Activated T-helper 2 cell treated with anti-CD3 and anti-CD28 coated beads, Interferon-gamma antibody, Interleukin-2, Interleukin-4, amounts not matched to agents 10 μg/mL and 5 μg/mL and 100 μg/mL, durations not matched to agents 14 hours and 24 hours and 36 hours (primary cell): ENCODE measurements at places on chromosomes 1 and 21.
A peak's percentile ranks its signal among the peaks of the same experiment; 100 is the strongest.

DNA sequence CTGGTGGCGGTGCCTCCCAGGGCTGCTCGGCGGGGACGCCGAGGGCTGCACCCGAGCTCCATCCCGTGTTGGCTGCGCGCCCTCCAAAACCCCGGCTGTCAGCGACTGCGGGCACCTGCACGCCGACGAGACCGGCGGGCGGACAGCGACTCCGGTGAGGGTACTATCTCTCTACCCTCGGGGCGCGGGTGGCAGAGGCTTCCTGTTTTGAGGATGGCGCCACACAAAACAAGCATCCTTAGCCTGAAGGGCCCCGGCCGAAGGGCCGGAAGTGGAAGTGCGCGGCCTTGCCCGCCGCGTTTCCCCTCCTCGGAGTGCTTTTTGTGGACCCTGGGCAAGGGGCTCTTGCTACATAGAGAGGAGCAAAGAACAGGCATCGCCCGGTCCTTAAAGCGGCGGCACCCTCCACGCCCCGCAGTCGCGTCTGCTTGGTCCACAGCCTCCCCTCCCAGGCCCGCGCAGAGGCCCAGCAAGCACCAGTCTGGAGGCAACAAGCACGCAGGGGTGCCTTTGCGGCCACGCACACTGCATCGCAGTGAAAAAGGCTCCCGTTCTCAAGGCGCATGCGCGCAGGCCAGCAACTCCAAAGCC lies 561 bp upstream of the COQ8A start:
- H3K27ac ChIP-seq: peak overlapping the region; percentile 96
- peak; percentile 67 for DNase-seq
- H3K27me3 ChIP-seq: no peaks in the 10 kb centered on the region
- H3K4me3 ChIP-seq: peak overlapping the region; percentile 87
- H3K36me3 ChIP-seq: peaks cover 22% of the 10 kb centered on the region

DNA sequence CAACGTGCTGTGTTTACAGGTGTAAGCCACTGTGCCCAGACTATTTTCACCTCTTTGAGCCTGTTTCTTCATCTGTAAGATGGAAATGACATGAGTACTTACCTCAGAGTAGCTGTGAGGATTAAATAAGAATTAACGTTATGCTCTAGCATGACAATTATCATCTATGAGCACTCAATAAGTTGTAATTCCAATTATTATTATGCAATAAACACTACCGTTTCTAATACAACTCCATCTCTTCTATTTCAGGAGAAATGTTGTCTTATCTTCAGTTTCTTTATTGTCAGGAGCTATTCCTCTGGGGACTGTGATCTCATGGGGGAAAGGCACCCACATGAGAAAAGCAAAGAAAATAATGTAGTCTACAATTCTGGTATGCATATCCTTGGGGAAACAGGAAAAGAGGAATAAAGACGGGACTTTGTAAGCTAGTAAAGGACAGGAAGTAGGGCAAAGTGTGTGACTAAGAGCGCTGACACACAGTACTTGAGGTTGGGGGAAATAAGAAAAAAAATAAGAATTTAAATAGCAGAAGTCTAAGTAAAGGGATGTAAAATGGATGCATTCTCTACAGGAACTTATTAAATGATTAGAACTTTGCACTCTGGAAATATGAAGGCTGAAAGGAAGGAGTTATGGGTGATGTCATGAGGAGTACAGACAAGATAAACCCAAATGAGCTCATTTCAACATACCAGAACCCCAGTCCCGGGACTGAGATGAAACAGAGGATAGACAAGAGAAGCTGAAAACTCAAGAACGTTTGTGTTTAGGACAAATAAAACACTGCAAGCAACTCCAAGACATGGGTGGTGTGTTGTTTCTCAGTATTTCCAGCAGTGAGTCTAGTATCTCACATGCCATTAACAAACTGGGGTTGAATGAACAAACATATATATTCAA lies 9.8 kb downstream of the PHC2 start:
- peaks cover 37% of the 10 kb centered on the region for H3K27me3 ChIP-seq
- H3K4me1 ChIP-seq: peaks cover 2% of the 10 kb centered on the region
- no peak overlapping the region for H3K4me3 ChIP-seq
- H3K36me3 ChIP-seq: no peaks in the 10 kb centered on the region

DNA sequence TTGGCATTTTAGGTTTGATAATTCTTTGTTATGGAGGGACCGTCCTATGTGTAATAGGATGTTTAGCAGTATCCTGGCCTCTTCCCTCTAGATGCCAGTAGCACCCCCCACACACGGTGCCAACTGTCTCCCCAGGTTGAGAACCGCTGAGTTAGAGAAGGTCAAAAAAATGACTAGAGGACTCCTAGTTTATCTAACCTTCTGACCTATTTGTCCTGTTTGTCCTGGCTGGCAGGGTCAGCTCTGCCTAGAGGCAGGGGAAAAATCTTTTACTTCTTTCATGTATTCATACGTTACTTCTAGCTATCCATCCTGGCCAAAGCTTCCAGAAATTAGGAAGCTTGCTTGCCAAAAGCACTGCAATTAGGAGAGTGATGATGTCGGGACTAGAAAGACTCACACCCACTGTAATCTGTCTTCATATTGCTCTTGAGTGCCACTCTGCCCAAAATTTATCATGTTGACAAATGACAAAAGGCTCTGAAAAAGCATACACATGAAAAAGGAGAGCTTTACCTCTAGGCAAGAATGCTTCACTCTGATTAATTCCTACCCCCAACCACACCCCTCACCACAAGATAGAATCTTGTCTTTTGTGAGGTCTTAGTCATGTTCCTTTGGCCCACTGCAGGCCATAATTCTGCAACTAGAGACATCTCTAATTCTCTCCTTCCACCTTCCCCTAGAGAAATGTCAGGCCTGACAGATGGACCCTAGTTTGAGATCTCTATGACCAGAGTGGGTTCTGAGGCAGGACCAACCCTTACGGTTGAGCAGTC lies 14.4 kb upstream of the AKR1A1 start:
- DNase-seq: no peak
- H3K4me3 ChIP-seq: no peak overlapping the region
- peaks cover 6% of the 10 kb centered on the region for H3K27me3 ChIP-seq

- DNase-seq: no peak
- H3K27me3 ChIP-seq: no peaks in the 10 kb centered on the region
- no peaks in the 10 kb centered on the region for H3K4me1 ChIP-seq
- no peak overlapping the region for H3K27ac ChIP-seq
- no peak overlapping the region for H3K4me3 ChIP-seq
These were observed 552.1 kb downstream of the LMO4 start for GRCh38 chr1:87880764-87881163.

- DNase-seq: no peak
- no peaks in the 10 kb centered on the region for H3K4me1 ChIP-seq
- no peaks in the 10 kb centered on the region for H3K36me3 ChIP-seq
- H3K27ac ChIP-seq: no peak overlapping the region
- peaks cover 68% of the 10 kb centered on the region for H3K27me3 ChIP-seq
- no peak overlapping the region for H3K4me3 ChIP-seq
These were observed 35.5 kb downstream of the MAN1C1 start for GRCh38 chr1:25651824-25652741.

- peaks cover 14% of the 10 kb centered on the region for H3K4me1 ChIP-seq
- no peak for DNase-seq
- H3K27ac ChIP-seq: no peak overlapping the region
- H3K36me3 ChIP-seq: peaks cover 36% of the 10 kb centered on the region
- no peak overlapping the region for H3K4me3 ChIP-seq
These were observed 26.1 kb downstream of the ACOT7 start for GRCh38 chr1:6367381-6368012.

- peaks cover 77% of the 10 kb centered on the region for H3K27me3 ChIP-seq
- no peak within 1 kb of the TSS for H3K27ac ChIP-seq
- DNase-seq: peak; percentile 40
- no peaks in the 10 kb centered on the region for H3K36me3 ChIP-seq
- H3K4me1 ChIP-seq: peaks cover 15% of the 10 kb centered on the region
- peak within 1 kb of the TSS; percentile 62 for H3K4me3 ChIP-seq
These were observed at the start of gene ARHGAP29 for GRCh38 chr1:94237291-94238226. ARHGAP29 (minus strand) TSS chr1:94237584; CDS start chr1:94231611, 5,973 bp downstream.

GRCh38 chr1:199357599-199357998 lies 669.9 kb upstream of the NR5A2 start:
- no peak for DNase-seq
- H3K4me3 ChIP-seq: no peak overlapping the region
- no peaks in the 10 kb centered on the region for H3K36me3 ChIP-seq
- H3K27me3 ChIP-seq: no peaks in the 10 kb centered on the region
- H3K4me1 ChIP-seq: no peaks in the 10 kb centered on the region
- H3K27ac ChIP-seq: no peak overlapping the region

DNA sequence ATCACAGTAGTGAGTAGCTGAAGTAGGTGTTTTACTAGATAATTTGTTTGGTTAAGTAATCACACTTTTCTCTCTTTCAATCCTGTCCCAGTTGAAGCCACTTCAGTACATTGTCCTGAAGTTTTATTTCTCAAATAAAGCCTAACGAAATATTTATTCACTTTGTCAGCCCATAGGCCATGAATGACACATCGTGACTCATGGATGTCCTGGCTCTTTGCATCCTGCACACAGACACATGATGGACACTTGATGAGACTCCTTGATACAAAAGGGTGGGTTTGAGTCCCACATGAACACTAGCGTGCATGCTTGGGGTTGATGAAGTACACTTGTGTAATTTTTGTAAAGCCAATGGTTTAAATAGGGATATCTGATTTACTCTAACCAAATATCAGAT lies 22.7 kb upstream of the LAMC2 start:
- peaks cover 1% of the 10 kb centered on the region for H3K27me3 ChIP-seq
- H3K4me1 ChIP-seq: no peaks in the 10 kb centered on the region
- DNase-seq: no peak
- no peak overlapping the region for H3K4me3 ChIP-seq

DNA sequence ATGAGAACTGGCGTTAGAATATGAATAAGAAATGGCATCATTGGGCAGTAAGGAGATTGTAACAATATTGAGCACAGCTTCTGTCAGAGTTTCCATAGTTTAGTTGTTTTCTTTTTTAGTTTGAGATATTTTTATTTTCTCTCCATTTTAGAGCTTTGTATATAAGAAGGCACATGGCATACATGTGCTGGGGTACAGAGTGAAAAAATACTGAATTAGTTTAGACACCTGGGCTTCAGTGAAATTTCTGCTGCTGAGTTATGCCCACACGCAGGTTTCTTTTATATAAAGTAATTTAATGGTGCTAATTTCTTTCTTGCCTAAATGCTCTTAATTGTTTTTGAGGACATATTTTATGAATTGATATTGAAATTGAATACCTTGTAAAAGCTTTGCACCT lies 53.6 kb upstream of the RWDD3 start:
- H3K4me3 ChIP-seq: no peak overlapping the region
- DNase-seq: no peak
- no peaks in the 10 kb centered on the region for H3K27me3 ChIP-seq
- H3K27ac ChIP-seq: no peak overlapping the region
- H3K4me1 ChIP-seq: no peaks in the 10 kb centered on the region
